Smooth muscle cell of trachea (primary cell): ENCODE measurements at places on chromosomes 1 and 21. TPM values are rescaled to one million over a fixed set of nuclear protein-coding genes. Genes with fewer than 3 reads are reported as not detected.

The FCRL4 gene
- total RNA-seq, result not detected in 2 replicates

The NPHS2 gene
- total RNA-seq, result not detected in 2 replicates

The S100A7A gene
- total RNA-seq, result not detected in 2 replicates

The WNT9A gene
- 1.7 and 3.5 TPM in 2 replicates for total RNA-seq

The ADAM30 gene
- total RNA-seq, result not detected in 2 replicates

The SMYD2 gene
- 31.3 and 40.9 TPM in 2 replicates for total RNA-seq

The ZBED6 gene
- total RNA-seq, result 13.7 and 16.9 TPM in 2 replicates

The DCST1 gene
- total RNA-seq, result not detected in 2 replicates

The TSTD1 gene
- 10.6 and 34.8 TPM in 2 replicates for total RNA-seq
